Esophagus squamous epithelium (tissue), 5 donors: ENCODE measurements at places on chromosomes 5 and 9. TPM values are rescaled to one million over a fixed set of nuclear protein-coding genes. Genes with fewer than 3 reads are reported as not detected.
A peak's percentile ranks its signal among the peaks of the same experiment; 100 is the strongest.

DNA sequence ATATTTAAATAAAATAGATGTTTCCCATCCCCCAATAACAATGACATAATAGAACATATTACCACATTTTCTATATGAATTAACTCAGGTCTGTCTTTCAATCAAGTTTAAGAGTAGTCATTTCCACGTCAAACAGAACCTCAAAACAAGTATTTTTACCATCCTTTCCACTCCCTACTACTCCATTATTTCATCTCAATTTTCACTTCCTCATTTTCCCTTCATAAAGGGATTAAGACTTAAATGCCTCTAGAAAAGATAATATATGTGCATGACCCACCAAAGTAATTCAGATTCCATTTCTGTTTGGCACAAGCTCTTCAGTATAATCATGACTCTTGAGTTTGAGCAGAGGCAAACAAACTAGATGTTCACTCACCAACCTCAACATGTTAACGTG, 40.4 kb downstream of the ELOVL7 start:
- H3K36me3 ChIP-seq = no peaks in the 10 kb centered on the region
- H3K4me1 ChIP-seq = no peaks in the 10 kb centered on the region
- H3K27me3 ChIP-seq = no peaks in the 10 kb centered on the region
- no peak overlapping the region for H3K27ac ChIP-seq

DNA sequence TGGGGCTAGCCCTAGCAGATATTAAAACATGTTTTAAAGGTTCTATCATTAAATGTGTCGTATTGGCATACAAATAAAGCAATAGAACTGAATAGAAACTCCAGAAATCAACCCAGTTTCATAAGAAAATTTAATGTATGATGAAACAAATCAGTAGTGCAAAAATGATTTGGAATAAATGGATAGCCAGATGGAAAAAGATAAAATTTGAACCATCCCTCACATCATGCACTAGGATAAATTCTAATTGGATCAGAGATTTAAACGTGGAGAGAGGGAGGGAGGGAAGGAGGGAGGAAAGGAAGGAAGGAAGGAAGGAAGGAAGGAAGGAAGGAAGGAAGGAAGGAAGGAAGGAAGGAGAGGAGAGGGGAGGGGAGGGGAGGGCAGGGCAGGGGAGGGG, 235.3 kb downstream of the SEC61B start:
- H3K4me1 ChIP-seq = no peaks in the 10 kb centered on the region
- H3K27ac ChIP-seq = no peak overlapping the region
- H3K4me3 ChIP-seq = no peak overlapping the region
- no peak for DNase-seq

- no peaks in the 10 kb centered on the region for H3K36me3 ChIP-seq
- no peak overlapping the region for H3K27ac ChIP-seq
- no peaks in the 10 kb centered on the region for H3K27me3 ChIP-seq
Measured at GRCh38 chr5:172219296-172219695, 25.3 kb downstream of the EFCAB9 start.

DNA sequence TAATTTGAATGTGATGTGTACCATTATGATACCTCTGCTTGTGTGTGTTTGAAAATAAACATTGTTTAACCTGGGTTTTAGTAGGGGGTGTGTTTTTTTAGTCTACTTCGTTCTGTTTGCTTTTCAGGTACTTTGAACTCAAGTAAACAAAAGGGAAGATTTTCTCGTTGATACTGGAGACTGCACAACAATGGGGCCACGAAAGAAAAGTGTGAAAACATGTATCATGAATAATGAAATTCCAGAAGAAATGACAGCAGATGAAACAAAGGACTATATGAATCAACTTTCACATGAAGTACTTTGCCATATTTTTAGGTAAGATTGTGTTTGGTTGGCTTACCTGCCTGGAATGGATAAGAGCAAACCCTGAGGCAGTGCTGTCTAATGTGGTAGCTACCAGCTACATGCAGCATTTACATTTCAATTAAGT, 10.8 kb downstream of the FBXO38 start:
- H3K4me3 ChIP-seq = no peak overlapping the region
- no peaks in the 10 kb centered on the region for H3K36me3 ChIP-seq
- H3K27me3 ChIP-seq = no peaks in the 10 kb centered on the region
- H3K4me1 ChIP-seq = no peaks in the 10 kb centered on the region

DNA sequence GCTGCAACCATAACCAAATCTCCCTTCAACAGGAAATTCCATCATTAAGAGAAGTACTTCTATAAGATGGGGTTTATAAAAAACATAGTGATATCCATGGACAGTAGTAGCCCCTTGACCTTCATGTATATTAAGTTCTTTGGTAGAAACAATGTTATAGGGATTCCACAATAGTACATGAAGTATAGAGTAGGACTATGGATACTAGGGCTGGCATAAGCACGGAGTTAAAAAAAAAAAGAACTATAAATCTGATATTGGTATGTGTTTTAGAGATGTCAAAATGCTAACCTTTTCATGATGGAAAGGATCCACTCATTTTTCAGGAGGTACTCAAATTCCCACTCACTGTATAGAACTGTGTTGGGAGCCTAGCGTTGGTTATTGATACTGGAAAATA, 337.6 kb downstream of the FGF10 start:
- H3K27ac ChIP-seq = no peak overlapping the region
- no peak for DNase-seq
- no peaks in the 10 kb centered on the region for H3K36me3 ChIP-seq
- H3K4me1 ChIP-seq = no peaks in the 10 kb centered on the region

DNA sequence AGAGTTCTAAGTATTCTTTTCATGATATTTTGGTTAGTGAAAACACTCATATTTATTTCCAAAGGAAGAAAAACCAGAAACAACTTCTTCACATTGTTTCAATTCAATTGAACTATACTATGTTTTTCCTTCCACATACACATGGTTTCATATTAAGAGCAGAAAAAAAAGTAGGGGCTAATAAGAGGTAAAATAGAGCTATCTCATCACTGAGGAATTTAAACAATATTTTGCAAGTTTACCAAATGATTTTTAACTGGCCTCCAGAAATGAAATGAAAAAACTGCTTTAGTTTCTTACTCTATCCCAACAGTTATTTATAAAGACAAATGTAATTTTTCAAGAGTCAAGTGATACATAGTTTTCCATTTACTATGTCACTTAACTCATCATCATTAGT, 233.5 kb downstream of the RFX3 start:
- no peak for DNase-seq
- H3K27me3 ChIP-seq = no peaks in the 10 kb centered on the region
- peaks cover 7% of the 10 kb centered on the region for H3K36me3 ChIP-seq
- no peaks in the 10 kb centered on the region for H3K4me1 ChIP-seq

- peak overlapping the region; percentile 18 for H3K27ac ChIP-seq
- DNase-seq = no peak
- peaks cover 5% of the 10 kb centered on the region for H3K36me3 ChIP-seq
- no peaks in the 10 kb centered on the region for H3K27me3 ChIP-seq
Measured at GRCh38 chr5:134948911-134949310, 18.8 kb upstream of the CATSPER3 start.

DNA sequence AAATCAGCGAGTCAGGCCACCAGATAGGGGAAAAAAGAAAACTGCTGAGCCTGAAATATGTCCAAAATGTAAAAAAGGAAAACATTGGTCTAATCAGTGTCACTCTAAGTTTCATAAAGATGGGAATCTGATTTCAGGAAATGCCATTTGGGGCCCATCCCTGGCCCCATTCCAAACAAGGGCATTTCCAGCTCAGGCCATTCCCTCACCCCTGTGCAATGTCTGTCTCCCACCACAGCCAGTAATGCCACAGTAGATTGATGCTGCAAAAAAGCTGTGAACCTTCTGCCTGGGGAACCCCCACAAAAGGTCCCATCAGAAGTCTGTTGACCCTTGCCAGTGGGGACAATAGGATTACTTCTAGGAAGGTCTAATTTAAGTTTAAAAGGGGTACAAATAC, 199.6 kb downstream of the YTHDC2 start:
- H3K4me1 ChIP-seq = no peaks in the 10 kb centered on the region
- no peak overlapping the region for H3K27ac ChIP-seq
- H3K27me3 ChIP-seq = no peaks in the 10 kb centered on the region
- H3K4me3 ChIP-seq = no peak overlapping the region
- no peaks in the 10 kb centered on the region for H3K36me3 ChIP-seq

DNA sequence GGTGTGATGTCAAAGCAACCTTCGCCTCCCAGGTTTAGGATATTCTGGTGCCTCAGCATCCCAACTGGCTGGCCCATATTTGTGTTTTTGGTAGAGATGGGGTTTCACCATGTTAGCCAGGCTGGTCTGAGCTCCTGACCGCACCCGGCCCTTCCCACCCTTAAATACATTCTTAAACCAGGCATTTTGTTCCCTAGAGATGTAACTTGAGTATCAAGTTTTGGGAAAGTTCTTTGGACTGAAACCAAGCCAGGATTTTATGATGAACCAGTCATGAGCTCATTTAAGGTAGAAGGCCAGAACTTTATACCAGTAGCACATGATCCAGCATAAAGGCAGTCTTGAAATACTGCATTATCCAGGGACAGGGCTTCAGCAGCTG, 3.5 kb downstream of the RPL7A start:
- peaks cover 60% of the 10 kb centered on the region for H3K36me3 ChIP-seq
- peaks cover 26% of the 10 kb centered on the region for H3K4me1 ChIP-seq
- no peak for DNase-seq
- no peak overlapping the region for H3K27ac ChIP-seq
- no peak overlapping the region for H3K4me3 ChIP-seq
- H3K27me3 ChIP-seq = no peaks in the 10 kb centered on the region

OR1J4 gene
- total RNA-seq = not detected

SPATA31C1 gene
- not detected for total RNA-seq

FYB1 gene
- total RNA-seq = 10.3 TPM
